ENCODE measurements at places on chromosomes 6 and 20.

DNA sequence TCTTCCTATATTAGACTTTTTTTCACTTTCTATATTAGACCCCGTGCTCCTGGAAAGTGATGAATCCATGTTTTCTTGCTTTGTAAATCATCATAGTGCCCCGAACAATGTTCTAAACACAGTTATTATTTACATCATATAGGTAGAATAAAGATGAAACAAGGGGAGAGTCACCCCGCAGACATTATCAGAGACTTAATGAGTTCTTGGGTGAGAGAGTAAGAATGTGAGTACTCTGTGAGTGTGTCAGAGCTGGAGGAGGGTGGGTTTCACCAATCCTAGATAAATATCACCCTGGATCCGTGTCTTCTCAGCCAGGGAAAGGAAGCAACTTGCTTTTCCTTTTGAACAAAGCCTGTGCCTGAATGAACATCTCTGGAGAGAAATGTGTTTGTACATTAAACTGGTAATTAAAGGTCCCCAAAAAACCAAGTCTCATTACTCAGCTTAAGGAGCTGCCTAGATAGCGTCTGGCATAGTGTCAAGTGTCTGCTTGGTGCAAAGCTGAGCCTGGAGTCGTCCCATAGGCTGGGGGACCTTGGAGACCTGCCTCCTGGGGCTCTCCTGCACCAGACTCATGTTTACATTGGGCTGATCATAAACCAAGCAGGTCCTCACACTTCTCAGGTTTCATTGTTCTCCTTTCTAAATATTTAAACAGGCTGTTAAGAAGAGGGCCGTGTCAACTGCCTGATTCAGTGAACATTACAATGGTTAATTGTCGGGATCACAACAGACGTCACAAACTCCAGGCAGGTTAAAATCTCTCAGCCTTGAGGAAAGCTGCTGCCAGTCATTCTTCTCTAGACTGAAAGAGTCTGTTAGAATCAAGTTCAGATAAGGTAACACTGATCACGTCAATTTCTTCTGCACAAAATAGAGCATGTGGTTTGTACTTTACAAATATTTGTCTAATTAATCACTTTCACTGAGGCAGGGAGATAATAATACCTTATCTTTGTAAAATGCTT, 179.7 kb upstream of the MYLIP start:
- no peak for DNase-seq

DNA sequence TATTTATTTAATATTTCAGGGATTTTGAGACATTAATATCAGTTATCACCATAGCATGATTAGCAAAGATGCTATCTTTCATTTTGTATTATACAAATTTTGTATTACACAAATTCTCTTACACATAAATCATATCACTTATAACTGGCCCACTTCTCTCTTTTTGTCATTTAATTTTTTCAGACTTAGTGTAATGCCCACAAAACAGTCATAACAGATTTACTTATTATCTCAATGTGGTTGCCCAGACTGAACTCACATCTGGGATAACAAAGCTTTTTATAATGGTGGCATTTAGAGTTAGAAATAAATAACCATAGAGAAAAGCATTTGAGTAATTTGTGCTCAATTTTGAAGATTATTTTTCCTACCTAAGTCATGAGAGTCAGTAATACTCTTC, 148.3 kb downstream of the TFAP2B start:
- no peak for DNase-seq

- DNase-seq, result no peak
Measured at GRCh38 chr20:64247307-64247618, 8.3 kb upstream of the PCMTD2 start.

GRCh38 chr6:81725127-81725526, 27.4 kb downstream of the TENT5A start:
- DNase-seq, result no peak

DNA sequence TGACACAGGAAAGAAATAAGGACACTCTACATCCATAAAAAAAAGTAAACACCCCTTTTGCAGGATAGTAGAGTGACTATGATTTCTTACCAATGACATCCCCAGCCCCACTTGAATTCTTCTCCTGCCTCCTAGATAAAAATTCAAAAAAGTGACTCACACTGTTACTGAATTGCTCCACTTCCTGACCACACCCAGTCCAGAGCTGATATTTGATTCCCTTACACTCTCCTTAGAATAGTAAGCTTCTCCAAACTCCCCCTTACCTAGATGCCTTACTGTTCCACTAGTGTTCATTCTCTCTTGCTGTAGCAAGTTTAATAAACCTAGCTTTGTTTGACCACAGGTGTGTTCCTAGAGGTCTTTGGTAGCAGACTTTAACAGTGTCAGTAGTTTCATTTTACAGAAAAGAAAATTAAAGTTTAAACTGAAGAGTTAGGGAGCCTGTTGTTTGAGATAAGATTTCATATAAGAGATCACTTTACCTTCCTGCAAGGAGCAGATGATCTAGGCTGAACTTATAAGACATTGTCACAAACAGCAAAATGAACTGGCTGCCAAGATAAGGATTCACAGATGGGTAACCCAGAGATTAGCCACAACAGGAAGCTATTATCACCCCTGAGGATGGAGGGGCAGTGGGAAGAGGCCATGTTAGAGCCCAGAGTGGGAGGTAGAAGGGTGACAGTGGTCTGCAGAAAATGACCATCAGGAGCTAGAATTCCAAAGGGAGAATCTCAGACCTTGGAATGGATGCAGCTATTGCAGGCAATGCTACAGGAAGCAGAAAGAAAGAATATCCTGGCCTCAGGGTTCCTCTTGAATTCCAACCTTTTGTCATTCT, 28.4 kb upstream of the BTN3A2 start:
- DNase-seq, result peak; percentile 37

DNA sequence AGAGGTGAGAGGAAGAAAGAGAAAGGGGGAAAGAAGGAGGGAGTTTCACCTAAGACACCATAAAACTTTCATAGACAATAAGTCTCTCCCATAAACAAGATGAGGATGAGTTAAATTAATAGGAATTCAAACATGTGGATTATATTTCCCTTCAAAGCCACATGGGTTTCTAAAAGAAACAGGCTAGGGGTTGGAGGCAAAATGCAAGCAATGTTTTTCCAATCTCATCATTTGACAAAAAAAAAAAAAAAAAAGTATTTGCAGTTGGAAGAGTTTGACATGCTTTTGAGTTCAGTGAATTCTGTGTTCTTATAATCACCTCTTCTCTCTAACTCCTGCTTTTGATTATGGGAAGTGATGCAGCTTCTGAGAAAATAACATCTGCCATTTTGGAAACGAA, 286.5 kb upstream of the PRND start:
- DNase-seq, result no peak

GRCh38 chr6:52754443-52754842, 8.8 kb downstream of the GSTA2 start:
- DNase-seq, result no peak

- DNase-seq, result no peak
Measured at GRCh38 chr20:60579941-60580515, 621.8 kb downstream of the CDH26 start.

GRCh38 chr20:13690943-13691342, 52.2 kb upstream of the TASP1 start:
- no peak for DNase-seq

DNA sequence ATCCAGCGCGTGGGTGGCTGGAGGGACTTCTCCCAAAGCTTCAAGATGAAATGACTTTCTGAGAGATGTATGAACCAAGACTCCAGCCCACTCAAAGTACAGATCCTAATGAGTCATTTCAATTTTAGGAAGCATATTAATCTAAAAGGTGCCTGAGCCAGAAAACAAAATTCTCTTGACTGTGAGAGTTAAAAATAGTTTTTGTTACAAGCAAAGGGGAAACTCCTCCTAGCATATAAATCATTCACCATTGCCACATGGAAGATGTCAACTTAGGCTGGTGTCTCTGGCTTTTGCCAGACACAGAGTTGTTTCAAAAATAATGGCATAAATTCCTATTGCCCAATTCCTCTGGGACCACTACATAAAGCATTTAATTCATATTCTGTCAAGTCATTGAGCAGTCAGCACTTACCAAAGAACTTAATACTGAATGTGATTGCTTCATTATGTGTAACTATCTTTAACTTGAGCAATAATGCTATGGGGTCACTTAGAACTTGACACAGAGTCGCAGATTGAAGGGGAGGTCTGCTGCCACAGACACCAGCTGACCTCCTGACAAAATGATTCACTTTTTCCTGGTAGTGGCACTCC, 280.6 kb downstream of the SLC35F1 start:
- no peak for DNase-seq

GRCh38 chr6:26322645-26323482, 42.1 kb upstream of the BTN3A2 start:
- DNase-seq, result peak; percentile 80

DNA sequence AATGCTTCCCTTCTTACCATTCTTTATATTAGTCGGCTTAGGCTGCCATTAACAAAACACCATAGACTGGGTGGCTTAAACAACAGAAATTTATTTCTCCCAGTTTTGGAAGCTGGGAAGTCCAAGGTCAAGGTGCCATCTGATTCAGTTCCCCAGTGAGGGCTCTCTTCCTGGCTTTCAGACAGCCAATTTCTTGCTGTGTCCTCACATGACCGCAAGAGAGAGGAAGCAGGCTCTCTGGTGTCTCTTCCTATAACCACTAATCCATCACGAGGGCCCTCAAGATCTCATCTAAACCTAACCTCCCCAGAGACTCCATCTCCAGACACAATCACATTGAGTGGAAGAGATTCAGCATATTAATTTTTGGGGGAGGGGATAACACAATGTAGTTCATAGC, 193.0 kb upstream of the SGK1 start:
- peak; percentile 37 for DNase-seq

DNA sequence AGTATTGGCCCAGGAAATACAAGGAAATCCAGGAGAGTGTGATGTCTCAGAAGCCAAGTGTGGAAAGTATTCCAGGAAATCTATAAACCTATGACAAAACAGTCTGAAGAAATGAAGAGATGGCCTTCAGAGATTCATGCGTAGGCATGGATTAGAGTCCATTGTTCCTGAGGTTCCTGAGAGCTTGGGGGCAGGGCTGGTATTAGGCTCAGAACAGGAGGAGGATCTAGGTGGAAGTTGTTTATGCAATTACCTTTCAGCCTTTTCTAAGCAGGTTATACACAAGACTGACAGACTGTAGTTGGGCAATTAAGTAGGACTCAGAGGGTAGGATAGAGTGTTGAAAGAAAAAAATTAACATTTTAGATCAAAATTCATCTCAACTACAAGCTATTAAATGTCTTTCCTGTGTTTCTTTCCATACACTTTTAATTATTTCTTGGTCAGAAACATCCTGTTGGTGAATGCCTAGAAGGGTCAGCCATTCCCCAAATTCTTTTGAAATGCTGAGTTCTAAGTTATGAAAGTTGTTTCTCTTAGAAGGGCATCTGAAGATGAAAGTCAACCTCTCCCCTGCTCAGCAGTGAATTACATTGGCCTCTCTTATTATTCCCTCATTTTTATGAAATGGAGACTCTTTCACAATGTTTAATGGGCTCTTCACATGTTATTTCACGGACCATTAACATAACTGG, 201.2 kb upstream of the MYLIP start:
- no peak for DNase-seq

DNA sequence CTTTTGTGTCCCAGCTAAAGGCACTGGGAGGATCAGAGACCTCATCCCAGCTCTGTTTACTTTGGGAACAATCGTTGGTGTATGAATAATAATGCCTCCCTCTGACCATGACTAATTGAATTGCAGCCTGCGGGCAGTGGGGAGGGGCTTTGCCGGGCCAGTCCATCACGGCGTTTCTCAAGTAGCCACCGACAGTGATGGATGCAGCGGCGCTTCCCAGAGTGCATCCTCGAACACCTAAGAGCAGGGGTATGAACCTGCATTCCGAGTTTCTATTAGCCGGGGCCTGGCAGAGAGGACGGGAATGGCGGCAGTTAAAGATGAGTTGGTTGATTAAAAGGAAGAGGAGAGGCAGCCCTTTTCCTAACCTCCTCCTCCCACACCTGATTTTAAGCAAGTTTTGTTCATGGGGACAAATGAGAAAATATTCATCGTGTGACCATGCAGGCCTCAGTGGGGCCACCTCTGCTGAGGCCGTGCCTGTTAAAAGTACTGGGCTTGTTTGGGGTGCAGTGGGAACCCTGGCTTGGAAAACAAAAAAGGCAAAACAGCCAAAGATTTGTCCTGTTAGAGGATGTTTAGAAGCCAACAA, 154.1 kb downstream of the FOXA2 start:
- DNase-seq, result no peak

- DNase-seq, result peak; percentile 66
Measured at GRCh38 chr6:154921482-154921881, 73.6 kb upstream of the TIAM2 start.

- no peak for DNase-seq
Measured at GRCh38 chr6:135030056-135030473, 24.6 kb downstream of the HBS1L start.

- no peak for DNase-seq
Measured at GRCh38 chr6:14804785-14805210, 441.1 kb upstream of the JARID2 start.

- DNase-seq, result no peak
Measured at GRCh38 chr6:169801396-169802160, 50.2 kb downstream of the ERMARD start.

DNA sequence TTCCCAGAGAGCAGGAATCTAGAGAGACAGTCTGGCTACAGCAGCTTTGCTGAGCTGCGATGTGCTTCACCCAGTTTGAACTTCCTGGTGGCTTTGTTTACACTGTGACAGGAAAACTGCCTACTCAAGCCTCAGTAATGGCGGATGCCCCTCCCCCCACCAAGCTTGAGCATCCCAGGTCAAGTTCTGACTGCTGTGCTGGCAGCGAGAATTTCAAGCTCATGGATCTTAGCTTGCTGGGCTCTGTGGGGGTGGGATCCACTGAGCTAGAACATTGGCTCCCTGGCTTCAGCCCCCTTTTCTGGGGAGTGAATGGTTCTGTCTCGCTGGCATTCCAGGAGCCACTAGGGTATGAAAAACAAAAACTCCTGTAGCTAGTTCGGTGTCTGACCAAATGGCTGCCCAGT, 91.0 kb upstream of the ESR1 start:
- DNase-seq, result no peak

DNA sequence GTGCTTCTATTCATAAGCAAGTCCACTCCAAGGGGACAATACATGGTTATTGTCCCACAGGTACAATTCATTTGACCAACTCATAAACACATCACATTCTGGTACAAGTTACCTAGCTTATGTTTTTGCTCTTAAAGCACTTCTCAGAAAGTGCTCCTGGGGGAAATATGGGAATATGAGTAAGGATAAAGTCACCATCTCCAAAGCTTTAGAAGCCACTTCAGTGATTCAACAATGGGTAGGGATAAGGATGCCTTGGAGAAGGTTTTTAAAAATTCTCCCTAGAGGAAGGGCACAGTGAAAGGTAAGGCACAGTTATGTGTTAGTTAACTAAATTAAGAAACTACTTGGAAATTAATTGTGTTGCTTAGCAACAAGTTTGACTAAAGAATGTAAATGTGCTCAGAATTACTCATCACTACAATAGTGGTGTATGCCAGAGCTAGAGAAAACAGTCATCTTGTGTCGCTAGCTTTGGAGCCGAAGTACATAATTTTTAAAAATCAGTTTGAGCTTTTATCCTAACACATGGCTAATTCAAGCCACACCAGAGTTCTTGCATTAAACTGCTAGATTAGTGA, 39.5 kb upstream of the LAMP5 start:
- DNase-seq, result no peak

DNA sequence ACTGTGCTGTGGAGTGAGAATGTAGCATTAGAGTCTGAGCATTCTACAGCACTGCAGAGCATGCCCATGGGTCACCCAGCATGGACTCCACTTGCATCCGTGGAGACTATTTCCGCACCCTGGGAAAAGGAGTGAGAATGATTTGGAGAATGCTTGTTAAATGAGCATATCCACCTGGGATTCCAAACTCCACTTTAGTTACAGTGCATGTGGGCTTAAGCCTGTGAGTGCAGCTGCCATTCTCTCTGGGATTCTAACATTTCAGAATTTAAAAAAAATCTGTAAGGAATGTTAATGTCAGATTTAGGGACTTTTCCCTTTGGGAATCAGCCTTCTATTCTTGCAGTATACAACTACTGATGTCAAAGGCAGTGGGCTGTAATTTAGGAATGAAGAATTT, 33.4 kb downstream of the KIF25 start:
- DNase-seq, result no peak

Data from AML-193 (cell line).